ENCODE measurements at places on chromosomes 3 and 15.

- DNase-seq: peak; percentile 23
Measured at GRCh38 chr3:47578691-47579632, at the start of gene CSPG5. CSPG5 (minus strand) TSS chr3:47578865; CDS start chr3:47578693, 172 bp downstream.

DNA sequence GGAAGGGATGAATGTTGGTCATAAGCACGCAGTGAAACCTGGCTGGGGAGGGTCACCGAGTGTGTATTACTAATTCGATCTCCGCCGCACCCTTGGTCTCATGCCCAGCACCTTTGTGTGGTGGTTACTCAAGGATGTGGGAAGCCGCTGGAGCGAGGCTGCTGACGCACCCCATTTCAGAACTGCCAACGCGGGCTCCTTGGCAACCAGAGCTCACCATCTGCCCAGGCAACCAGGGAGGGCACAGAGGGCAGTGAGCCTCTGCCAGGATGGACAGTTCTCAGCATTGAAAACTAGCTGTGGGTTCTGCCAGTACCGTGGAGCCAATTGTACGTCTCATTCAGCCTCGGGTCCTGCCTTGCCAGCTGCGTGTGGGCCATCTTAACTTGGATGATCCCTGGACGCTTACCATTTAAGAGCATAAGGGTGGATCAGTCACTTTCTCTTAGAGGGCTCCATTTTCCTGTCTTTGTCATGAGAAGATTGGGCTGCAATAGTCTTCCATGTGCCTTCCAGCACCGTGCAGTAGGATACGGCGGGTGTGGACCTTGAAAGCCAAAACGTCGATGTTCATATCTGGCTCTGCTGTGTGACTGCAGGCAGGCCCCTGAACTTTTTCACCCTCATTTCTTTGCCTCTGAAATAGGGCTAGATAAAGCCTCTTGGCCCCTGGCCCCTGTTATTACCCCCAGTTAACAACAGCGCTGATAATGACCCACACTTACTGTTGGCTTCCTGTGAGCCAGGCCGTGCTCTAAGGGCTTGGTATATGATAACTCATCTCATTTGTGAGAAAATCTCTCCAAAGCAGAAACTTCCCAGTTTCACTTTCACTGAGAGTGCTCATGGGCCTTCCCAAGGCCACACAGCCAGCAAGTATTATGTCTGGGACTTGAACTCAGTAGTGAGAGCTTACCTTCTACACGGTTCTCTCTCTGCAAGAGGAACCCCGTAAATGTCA, 238.8 kb downstream of the OPA1 start:
- DNase-seq: no peak

DNA sequence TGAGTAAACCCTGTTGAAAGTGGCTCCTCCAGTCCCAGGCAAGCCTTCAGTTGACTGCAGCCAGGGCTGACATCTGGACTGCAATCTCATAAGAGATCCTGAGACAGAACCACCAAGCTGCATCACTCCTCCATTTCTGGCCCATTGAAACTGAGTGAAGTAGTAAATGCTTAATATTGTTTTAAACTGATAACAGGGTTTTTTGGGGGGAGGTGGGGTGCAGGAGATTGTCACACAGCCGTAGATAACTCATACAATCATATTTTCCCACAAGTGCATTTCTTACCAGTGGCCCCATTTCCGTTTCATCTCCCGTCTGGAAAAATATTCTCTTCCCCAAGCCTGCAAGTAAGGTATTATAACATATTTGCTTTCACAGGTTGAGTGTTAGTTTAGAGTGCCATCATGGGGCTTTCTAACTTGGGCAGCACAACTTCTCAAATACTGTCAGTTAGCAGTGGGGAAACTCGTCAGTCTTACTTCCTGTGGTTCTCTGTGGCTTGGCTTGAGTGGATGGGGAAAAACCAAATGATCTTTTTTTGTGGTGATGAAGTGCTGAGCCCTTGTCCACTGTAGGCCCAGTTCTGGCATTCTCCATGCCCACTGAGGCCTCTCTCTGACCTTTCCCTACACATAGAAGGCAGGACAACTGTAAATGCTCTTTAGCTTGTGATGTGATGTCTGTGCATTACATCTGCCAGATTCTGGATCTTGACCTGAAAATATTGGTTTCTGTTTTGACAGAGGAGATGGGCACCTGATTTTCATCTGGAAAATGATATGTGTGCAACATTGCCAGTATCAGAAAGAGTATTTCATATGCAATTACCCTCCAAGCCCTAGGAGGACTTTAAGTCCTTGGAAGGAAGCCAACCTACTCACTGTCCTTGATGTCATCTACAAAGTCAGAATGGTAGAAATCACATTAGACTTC, 90.1 kb upstream of the BHLHE40 start:
- DNase-seq: peak; percentile 49

DNA sequence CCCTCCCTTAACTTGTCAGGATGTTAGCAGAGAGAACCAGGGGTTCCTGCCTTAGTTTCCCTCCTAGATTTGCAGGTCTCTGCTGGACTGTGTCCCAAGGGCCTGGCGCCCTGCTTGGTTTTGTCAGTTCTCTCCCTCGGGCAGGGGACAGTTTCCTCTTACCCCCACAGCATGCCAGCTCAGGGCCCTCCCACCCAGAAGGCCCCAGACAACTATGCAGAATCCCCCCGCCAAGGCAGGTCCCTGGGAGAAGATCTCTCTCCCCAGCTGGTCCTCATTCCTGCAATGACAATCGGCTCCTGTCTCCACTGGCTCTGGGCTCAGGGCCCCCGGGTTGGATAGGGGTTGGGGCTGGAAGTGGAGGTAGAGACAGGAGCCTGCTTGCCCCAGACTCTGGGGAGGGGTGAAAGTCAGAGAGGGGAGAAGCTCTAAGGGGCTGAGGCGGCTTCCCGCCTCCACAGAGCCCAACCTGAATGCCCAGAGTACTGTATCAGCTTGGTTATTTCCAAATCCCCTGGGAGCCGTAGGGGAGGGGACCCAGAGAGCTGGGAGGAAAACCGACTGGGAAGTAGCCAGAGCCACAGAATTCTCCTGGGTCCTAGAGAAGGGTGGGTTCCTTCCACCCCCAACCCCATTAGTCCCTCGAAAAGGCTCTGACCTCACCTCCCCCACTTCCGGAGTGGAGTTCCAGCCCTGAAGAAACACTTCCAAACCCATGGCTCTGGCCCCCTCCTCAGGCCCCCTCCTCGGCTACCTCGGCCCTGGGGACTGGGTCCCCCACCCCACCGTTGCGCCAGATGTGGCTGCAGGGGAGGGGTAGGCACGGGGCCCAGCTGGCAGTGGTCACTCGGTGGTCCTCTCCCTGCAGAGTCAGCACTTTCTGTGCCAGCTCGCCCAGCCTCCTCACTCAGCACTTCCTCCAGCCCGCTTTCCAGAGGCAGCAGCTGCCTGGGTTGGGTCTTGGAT, 3.8 kb upstream of the LOXL1 start:
- no peak for DNase-seq

GRCh38 chr3:11356269-11356668, 84.1 kb downstream of the ATG7 start:
- no peak for DNase-seq

DNA sequence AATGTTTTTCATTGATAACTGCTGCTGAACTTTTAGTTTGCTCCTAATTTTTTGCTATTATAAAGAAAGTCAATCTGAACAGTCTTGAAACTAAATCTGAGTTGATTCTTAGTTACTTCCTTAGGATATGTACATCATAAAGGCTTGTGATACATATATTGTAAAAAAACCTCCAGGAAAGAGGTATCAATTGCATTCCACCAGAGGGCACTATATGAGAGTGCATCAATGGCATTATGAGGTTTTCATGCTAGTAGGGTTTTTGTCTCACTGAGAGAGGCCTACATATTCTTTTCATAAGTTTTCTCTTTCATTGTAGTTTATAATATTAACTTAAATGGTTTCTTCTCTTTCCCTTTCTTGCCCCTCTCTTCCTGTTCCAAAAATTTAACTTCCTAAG, 46.9 kb downstream of the PIK3R4 start:
- peak; percentile 11 for DNase-seq

All from CD4-positive, alpha-beta memory T cell (primary cell).